HuH-7 (cell line): ENCODE measurements at places on chromosomes 1 and 21.

DNA sequence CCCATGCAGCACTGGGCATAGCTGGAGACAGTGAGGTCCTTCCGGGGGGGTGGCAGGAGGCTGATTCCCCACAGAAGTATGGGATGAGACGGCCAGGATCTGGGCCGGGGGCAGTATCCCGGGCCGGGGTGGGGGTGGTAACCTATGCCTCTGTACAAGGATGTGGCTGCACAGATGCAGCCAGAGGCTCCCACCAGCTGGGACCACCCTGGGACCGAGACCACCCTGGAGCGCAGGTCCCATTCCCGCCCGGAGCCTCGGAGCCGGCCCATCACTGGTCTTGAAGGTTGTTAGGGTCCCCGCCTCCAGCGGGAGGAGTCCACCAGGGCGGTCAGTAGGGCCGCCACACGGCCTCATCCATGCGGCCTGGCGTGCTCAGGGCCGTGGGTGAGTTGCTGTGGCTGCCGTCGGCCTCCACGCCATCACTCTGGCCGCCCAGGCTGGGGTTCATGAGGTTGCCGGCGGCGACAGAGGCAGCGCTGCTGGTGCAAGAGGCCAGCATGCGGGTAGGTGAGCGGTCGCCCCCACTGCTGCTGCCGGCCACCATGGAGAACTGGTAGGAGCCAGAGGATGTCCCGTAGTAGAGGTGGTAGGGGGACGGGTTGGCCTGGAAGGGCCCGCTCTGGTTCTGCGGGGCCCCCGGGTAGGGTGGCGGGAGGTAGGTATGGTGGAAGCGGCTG is 28.1 kb downstream of the RUNX3 start:
- DNase-seq, result peak; percentile 6

DNA sequence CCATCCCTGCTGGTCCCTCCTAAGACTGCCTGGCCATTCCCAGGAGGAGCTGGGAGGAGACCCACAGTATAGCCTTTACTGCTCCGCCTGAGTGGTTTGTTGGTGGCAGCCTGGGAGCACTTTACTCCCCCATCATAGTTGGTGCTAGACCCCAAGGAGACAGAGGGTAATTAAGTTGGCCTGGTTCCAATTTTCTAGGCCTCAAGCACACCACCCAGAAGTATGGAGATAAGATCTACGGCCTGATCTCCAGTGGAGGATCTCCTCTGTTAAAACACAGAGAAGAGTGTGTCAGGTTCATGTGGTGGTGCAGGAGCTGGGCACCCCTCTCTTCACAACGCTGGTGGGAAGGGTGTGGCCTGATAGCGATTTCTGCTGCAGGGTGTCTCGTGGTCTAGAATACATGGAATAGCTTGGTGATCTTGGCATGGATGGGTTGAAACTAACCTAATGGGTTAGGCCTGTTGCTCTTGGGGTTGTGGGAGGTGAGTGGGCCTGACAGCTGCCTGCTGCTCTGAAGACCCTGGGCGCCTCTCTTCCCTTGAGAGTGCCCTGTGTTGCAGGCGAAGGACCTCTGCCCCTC is 68.5 kb downstream of the FASLG start:
- no peak for DNase-seq

- DNase-seq, result no peak
Observed at GRCh38 chr1:192151176-192151575, 7.1 kb upstream of the RGS18 start.

DNA sequence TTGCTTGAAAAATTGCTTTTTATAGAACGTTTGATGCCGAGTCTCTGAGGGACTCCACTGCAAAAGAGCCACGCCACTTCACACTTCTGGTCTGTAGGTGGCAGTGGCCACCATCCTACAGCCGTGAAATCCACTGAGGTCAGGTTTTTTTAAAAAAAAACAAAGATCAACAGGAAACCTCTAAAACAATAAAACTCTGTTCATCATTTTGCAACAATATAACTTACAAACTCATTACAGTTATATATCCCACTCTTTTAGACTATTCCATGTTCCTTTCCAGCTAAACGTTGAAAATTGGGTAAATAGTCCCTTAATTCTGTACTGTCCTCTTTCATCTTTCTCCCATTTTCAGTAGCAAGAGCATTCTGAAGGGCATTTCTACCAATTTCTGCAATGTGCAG is 64.6 kb upstream of the FMN2 start:
- DNase-seq, result peak; percentile 37

DNA sequence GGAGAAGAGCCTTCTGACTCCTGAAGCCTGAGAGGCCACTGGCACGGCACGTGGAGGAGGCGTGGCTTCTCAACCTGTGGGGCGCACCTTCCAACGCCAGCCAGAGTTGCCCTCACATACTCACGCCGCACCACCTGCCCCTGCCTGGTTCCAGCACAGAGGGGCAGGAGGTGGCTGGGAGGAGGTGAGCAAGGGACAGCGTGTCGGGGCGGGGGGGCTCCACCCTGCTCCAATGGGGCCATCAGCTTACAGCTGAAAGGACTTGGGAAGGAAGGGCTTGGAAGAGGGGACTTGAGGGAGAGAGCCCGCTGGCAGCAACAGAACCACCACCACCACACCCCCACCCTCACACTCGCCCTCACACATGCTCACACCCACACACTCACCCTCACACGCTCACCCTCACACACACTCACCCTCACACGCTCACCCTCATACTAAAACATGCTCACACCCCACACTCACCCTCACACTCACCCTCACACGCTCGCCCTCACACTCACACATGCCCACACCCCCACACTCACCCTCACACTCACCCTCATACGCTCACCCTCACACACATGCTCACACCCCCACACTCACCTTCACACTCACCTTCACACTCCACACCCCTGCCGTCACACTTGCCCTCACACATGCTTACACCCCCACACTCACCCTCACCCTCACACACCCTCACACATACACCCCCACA is 41.6 kb upstream of the EDN2 start:
- DNase-seq, result no peak

- no peak for DNase-seq
Observed at GRCh38 chr1:215018555-215018954, 64.0 kb upstream of the KCNK2 start.

GRCh38 chr1:119551218-119551617 is 44.2 kb downstream of the HSD3B1 start:
- DNase-seq, result no peak

- no peak for DNase-seq
Observed at GRCh38 chr1:33454646-33455282, 17.7 kb upstream of the ZSCAN20 start.

- no peak for DNase-seq
Observed at GRCh38 chr1:114695430-114696058, at the start of gene AMPD1. TSS of gene AMPD1 (minus strand) at chr1:114695546. CDS start at chr1:114695471, 75 bp downstream.

GRCh38 chr1:183355797-183356196 is 62.4 kb downstream of the NMNAT2 start:
- DNase-seq, result no peak

- DNase-seq, result no peak
Observed at GRCh38 chr1:63352736-63353135, 14.7 kb upstream of the ALG6 start.

GRCh38 chr1:110873856-110874255 is 908 bp downstream of the CD53 start:
- no peak for DNase-seq

DNA sequence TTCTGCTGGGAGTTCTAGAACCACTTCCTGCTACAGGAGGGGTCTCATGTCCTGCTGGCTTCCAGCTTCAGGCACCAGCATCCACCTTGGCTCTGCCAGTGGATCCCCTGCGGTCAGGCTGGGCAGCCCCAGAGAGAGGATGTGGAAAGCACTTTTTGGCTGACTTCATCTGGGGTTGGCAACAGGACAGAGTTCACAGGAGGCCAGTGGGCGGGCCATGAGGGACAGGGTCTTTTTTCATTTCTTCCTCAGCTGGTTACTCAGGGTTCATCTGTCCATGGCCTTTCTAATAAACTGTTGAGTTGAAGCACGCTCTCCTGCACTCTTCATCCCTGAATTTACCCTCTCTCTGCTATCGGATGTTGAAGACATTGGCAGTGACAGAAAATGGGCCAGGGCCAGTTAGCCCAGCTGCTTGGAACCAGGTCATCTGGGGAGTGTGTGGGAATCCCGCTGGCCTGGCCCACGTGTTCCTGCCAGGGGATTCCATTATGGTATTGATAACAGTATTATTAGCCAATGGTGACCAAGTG is 45.2 kb downstream of the RPS6KA1 start:
- no peak for DNase-seq

GRCh38 chr1:221753828-221754188 is 11.9 kb upstream of the DUSP10 start:
- DNase-seq, result no peak

DNA sequence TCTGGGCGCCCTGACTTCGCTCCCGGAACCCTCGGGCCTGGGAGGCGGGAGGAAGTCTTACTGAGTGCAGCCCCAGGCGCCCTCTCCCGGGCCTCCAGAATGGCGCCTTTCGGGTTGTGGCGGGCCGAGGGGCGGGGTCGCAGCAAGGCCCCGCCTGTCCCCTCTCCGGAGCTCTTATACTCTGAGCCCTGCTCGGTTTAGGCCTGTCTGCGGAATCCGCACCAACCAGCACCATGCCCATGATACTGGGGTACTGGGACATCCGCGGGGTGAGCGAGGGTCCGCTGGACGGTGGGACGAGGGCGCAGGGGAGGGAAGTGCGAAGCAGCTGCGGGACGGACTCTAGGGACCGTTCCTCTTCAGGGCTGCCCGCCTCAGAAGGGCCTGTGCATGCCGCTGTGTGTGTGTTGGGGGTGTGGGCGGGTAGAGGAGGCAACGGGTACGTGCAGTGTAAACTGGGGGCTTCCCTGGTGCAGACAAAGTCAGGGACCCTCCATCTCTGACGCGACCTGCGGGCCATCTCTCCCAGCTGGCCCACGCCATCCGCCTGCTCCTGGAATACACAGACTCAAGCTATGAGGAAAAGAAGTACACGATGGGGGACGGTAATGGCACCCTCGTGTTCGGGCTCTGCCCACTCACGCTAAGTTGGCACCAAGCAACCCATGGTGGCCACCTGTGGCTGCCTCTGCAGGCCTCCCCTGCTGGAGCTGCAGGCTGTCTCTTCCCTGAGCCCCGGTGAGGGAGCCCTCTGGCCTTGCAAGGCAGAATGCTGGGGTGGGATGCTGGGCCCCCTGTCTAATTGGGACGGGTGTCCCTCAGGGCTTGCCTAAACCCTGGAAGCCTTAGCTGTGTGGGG is at the start of gene GSTM1:
GSTM1 (plus strand) TSS at position 177 of the 859 bp plus-strand sequence; CDS start at position 234, 57 bp downstream.
- peak; percentile 64 for DNase-seq

- no peak for DNase-seq
Observed at GRCh38 chr1:103327054-103327719, 198.3 kb upstream of the RNPC3 start.

GRCh38 chr1:229557913-229558414 is 543 bp downstream of the ABCB10 start:
- DNase-seq, result peak; percentile 67

- DNase-seq, result no peak
Observed at GRCh38 chr1:47764461-47765046, 232.6 kb downstream of the TRABD2B start.

GRCh38 chr1:104761961-104762570 is 1012.4 kb downstream of the AMY1C start:
- DNase-seq, result no peak

DNA sequence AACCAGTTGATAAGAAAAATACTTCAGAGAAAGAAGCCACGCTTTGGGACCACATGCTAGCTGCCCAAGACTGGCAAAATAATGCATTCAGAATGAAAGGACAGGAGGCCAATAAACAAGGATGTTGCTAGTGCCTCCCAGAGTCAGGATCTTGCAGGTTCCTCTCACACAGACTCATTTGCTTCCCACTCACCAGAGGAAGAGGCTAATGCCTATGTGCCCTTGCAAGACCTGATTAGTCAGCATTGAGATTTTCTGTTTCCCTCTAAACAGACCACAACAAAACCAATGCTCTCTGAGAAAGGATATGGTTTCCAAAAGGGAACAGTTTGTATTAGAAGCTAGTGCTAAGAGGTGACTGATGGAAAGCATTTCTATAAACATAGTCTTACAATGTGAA is 85.7 kb downstream of the NRDC start:
- DNase-seq, result no peak

DNA sequence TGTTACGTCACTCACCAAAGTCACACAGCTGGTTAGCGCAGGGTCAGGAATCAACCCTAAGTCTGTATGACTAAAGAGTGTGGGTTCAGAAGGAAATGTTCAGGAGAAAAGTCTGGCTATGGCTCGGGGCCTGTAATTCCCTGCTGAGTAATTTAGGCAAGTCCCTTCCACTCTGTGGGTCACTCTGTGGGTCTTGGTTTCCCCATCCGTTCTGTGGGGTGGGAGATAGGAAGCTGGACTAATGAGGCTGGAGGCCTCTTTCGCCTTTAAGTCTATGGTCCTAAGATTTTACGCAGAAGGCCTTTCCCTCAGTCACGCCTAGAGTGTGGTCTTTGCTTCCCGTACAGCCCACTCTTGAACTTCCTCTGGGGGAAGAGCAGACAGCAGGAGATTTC is 14.3 kb upstream of the MED18 start:
- no peak for DNase-seq

- DNase-seq, result no peak
Observed at GRCh38 chr21:31253684-31254083, 90.4 kb downstream of the TIAM1 start.

DNA sequence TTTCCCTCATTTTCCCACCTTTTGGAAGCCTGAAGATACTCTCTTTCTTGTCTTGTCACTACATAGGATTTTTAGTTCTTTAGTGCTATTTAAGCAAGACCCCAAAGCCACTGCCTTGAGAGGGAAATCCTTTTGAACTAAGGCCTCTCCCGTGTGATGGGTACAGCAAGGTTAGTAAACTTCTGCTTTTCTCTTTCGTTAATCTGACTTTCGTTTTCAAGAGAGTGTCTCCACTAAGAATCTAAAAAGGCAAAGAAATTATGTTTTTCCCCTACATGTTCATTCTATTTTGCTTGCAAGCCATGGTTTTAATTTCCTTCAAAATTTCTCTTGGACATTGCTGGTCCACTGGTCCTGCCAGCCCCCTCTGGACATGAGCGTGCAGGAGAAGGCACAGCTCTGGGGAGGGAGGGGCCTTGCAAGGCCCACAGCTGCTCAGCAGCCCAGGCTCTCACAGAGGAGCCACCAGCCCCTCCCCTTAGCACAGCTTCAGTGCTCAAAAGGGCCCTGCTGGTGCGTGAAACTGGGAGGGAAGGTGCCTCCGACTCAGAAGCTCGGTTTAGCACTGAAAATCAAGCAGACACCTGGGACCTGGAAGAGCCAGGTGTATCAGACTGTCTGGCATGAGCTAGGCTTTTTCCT is 210.9 kb upstream of the GALNT2 start:
- no peak for DNase-seq

DNA sequence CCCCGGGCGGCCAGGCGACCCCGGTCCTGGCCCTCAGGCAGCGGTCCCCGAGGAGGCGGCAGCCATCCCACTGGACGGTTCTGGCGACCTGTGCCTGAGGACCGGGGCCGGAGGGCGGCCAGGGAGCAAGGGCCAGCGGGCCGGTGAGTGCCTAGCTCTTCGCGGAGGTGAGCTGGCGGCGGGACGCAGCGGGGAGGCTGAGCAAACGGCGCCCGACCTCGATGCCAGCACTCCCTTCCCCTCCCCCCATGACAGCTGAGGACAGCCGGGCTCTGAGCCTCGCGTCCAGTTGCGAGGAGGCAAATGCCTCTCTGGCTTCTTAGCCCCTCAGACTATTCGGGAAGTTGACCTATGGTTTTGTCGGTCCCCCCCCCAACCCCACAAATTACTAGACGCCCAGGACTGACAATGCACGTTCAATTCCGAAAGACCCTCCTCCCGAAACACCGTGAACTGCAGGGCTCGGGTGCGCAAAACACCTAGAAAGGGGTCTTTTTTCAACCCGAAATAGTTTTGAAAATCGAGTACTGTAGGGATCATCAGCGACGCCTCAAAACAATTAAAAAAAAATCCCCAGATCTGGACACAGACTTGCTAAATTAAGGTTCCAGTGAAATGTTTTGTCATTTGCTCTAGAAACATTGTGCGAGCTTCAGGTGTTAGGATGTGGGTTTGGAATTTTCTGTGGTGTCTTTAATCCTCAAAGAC is 8.3 kb downstream of the CDKN2C start:
- DNase-seq, result peak; percentile 54

- DNase-seq, result no peak
Observed at GRCh38 chr1:207088701-207089626, at the start of gene C4BPB. TSS of gene C4BPB (plus strand) at chr1:207088860. CDS start at chr1:207089532, 672 bp downstream.
